Occipital lobe (tissue), 3 donors: ENCODE measurements at places on chromosomes 3 and 15.
A peak's percentile ranks its signal among the peaks of the same experiment; 100 is the strongest.

DNA sequence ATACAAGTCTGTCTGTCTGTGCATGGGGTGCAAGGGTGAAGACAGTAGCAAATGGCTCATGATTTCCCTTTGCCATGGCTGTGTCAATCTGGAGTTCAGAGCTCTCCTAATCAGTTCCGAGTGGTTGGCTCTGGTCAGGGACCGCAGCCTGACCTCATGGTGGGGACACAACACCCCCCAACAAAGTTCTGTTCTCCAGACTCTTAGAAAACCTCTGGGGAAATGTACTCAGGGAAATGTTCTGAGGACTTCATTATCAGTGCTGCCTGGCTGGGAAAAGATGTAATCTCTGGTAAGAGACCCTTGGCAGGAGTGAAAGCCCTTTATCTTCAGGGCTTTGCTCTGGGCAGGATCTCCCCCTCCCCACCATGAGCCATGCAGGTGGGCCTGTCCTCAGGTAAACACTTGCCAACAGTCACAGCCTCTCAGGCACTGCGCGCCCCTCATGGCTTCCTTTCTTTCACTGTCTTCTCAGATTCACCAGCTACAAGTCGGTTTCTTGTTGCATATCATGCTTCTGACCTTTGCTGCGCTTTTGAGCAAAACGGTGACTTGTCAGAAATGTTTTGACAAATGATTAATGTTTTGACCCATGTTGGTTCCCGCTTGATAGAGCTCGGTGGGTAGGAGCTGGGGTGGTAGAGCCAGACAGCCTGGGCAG is 95.5 kb downstream of the ST6GAL1 start:
- no peak for DNase-seq

GRCh38 chr15:36782681-36783080 is 203.3 kb downstream of the CDIN1 start:
- no peak for DNase-seq

GRCh38 chr3:39903253-39903652 is 93.8 kb downstream of the MYRIP start:
- DNase-seq, result no peak

DNA sequence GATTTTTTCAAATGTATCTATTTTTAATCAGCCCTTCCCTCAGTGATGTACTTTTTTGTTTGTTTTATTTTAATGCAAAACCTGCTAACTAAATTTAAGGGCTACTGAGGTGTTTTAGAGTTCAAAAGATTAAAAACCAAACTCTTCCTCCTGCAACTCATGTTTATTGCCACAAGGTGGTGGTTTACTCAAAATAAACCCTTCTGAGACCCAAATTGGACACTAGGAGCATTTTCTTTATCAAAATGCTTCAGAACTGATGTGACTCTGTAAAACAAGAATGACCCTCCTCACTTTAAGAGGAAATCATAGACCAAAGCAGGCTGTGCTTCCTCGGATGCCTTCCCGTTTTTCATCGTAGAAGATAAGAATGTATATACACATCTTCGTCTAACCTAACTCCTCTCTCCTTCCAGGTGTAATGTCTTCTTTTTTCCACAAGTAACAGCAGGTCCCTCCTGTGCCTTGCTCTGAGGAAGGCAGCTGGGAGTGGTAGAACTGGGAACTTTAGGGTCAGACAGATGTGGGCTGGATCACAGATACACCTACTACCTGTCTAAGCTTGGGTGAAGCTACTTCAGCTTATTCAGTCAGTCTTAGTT is 2.9 kb upstream of the NME9 start:
- no peak for DNase-seq

- no peak for DNase-seq
These were observed 244.5 kb downstream of the RBMS3 start for GRCh38 chr3:29525254-29525881.

GRCh38 chr15:74007820-74008371 is 13.4 kb downstream of the PML start:
- DNase-seq, result no peak

DNA sequence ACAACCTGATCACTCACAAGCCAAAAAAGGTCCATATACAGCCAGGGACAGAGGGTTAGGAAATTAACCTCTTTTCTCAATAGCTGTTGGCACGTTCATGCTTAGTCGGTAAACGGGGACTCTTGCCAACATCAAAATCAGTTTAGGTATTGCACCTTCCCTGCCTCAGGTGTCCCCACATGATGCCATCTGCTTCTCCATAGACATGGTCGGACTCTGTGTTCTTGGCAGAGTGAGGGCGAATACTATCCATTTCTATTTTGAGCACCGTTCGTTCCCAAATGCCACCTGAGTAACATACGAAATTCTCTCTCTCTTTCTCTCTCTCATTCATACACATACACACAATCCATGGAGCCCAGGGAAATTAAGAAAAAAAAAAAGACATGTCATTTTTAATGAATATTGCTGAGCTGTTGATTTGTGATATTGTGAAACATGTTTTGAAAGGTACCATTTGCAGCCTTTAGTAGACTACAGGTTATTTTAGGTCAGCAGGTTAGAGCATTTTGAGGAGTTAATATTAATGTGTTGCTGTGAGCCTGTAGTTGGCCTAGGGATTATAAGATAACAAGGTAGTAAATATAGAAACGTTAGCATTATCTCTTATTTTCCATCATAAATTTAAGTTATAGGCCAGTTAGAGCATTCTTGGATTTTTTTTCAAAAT is 78.5 kb downstream of the GHSR start:
- DNase-seq, result no peak

DNA sequence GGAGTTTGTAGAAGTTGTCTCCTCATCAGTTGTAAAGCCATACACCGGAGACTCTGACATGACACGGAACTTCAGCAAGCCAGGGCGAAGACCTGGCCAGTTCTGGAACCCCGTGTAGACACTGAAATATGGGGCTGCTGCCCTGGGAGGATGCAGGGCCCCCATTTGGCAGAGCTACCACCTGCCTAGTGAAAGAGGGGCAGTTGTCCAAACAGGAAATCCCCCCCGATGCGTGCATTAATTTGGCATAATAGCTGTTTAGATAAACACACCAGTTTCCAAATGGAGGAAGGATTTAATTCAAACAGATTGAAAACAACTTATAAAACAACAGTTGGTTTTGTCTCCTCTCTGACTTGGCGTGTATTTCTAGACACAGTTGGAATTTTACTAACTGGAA is 357.2 kb downstream of the GABRG3 start:
- no peak for DNase-seq

DNA sequence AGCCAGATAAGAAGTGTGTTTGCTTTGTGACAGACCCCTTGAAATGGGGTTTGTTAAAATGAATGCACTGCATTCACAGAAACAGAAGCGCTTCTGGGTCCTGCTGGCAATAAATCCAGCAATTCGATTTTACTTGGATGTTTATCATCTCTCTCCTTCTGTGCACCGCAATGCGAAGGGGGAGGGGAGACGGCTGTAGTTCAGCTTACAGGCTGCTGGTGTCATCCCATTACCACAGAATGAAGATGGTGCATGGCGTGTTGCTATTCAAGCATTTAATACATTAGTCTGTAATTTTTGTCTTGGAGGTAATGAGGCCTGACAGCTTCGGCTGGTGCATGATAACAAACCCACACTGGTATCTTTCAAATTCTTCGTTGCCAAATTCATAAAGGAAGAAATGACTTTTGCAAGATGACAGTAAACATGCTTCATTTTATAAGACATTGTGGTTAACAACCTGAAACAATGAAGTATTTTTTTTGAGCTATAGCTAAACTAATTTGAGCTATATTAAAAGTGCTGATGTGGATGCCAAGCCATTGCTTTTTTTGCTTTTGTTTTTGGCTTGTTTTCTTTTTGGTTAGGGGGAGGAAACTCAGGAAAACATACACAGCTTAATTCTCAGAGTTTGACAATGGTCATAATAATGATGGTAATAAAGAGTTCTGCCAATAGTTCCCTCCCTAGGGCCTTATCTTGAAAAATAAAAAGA is 418.3 kb downstream of the OTOL1 start:
- peak; percentile 45 for DNase-seq

DNA sequence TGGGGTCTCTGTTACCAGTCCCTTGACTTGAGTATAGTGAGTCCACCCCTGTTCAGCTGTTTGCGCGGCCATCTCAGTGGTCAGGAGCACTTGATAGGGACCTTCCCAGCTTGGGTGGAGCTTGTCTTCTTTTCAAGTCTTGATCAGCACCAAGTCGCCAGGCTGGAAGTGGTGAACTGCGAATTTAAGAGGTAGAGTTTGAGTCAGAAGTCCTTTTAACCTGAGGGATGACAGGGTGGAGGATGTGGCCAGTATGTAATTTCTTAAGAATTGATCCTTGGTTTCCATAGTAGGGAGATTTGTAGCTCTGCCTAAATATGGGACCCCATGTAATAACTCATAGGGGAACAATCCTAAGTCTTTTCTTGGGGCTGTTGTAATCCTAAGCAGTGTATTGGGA is 86.3 kb upstream of the XCR1 start:
- DNase-seq, result no peak

DNA sequence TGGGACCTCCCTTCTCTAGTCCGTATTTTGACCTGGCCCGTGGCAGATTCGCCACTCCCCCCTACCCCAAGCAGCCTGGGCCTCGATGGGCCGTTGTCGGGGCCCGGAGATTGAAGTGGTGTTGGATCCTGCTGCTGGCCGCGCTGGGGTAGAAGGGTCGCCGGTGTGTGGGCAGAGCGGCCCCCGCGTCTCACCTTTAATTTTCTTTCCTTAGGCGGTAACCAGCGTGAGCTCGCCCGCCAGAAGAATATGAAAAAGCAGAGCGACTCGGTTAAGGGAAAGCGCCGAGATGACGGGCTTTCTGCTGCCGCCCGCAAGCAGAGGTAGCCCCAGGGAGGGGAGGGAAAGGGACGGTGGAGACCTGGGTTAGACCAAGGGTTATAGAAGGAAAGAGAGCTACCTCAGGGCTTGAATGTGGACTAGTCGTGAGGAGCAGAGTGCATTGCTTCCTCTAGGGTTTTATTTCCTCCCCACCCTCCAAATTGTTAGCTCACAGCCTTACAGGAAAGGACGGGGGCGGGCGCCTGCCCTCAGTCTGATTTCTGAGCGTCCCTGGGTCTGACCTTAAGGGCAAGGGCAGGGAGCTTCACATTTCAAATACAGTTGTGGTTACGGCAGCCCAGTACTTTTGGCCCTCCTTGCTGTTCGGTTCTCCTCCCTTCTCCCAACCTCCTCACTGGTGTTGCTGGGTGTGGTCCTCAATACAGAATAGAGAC is 799 bp downstream of the SERF2 start:
- DNase-seq, result no peak

GRCh38 chr3:136602818-136603217 is 149.4 kb downstream of the STAG1 start:
- no peak for DNase-seq
